ENCODE measurements at places on chromosomes 7 and 10.

GRCh38 chr10:87816898-87817608 lies 973 bp downstream of the ATAD1 start:
- no peak for DNase-seq

DNA sequence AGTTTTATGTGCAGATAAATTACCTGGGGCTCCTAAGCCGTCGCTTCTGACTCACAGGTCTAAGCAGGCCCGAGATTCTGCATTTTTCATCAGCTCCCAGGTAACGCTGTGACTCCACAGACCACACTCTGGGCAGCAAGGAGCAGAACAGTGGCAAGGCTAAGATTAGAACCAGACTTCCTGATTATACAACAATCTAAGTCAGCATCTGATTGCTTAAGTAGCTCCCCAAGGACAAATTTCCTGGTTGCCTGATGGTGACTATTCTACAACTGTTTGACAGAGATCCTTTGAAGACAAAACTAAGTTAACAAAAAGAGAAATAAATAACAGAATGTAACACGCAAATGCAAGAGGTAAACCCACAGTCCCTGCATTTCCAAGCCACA lies 69.0 kb downstream of the CREB3L2 start:
- DNase-seq = no peak

DNA sequence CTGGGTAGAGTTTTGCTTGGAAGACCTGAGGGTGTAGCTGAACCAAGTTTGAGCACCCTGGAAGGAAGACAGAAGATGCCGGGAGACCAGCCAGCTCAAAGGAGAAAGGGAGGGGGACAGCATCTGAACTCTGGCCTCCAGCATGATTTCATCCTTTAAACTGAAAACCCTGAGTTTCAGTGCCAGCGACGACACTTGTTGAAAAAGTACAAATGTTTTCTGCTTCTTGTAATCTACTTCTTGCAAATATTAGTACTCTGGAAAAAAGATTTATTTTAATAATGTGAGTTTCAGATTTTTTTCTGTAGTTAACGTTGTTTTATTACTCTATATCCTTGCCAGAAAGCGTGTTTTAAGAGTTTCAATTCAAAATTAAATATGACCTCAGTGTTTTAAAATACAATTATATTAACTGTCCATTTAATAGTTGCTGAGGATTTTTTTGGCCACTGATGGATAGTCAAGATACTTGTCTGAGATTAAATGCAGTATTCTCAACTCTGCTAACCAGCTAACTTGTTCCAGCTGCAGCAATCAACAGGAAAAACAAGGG lies 227.7 kb downstream of the MGMT start:
- DNase-seq = no peak

DNA sequence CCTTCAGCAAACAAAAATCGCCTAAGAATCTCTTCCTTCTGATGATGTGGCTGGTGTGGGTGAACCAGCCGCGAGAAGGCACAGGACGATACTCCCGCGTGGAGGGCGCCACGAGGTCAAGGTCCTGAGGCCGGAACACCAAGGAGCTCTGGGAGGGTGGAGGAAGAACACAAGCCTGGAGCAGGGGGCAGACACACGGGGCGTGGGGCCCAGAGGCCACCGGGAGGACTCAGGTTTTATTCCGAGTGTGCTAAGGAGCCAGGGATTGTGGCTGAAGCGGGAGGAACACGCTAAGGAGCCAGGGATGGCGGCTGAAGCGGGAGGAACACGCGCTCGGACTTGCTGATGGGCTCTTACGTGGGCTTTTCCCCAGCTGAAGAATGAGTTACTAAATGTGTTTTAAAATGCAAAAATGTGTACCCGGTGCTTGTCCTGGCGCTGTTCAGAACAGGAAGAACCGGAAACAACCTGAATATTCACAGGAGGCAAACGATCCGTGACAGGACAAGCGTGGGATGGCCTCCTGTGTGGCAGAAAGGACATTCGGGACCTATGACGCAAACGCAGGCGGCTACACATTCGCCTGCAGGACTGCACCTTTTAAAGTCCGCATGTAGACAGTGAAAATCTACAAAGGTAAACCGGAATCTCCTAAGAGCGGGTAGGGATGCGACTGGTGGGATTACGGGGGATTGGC lies 64.0 kb downstream of the MAD1L1 start:
- DNase-seq = no peak

DNA sequence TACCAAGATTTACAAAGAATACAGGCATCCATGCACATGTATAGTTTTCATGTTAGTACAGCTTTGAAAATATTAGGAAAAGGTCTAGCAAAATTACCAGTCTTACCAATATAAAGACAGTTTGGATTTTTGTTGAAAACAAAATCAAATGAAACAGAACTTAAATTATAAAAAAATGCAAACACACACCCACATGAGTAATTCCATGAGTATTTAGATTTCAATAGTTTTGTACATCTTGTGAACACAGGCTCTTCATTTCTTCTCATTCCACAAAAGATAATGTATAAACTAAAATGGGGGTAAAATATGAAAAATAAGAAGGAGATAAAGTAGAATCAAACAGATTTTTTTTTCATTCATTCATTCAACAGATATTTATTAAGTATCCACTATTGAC lies 682.2 kb upstream of the ANKRD30A start:
- no peak for DNase-seq

DNA sequence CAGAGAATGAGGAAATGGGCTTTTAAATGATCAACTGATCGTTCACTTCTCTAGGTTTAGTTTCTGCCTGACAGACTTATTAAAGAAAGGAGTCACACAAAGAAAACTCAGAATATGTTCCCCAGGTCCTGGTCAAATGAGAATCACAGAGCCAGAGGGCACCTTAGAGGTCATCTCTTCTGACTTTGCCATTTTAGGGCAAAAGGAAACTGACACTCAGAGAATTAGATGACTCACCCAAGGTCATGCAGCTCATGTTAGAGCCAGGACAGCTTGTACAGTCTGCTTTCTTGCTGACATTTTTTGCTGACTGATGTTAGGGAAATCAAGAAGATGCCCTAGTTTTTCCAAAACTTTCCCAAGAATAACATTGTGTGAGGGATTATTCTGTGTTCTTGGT lies 312.7 kb upstream of the SP8 start:
- no peak for DNase-seq

GRCh38 chr7:151517601-151518104 lies 2.0 kb downstream of the RHEB start:
- no peak for DNase-seq

DNA sequence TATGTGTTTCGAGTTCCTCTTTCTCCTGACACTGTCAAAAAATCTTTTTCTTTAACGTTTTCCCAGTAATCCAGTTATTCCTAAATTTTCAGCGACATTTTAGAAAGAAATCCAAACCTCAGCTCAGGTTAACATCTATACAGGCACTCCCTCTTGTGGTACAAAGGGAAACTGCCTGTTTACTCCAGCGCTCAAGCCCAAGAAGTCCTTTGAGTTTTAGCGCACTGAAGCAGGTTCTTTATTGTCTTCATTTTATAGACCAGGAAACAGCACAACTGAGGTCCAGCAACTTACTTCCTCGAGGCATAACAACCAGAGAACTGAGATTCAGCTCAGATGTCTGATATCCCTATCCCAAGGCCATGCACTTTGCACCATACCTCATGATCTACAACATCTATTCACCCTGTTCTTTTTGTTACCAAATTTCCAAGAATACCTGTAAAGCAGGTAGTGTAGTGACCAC lies 287.2 kb upstream of the MKLN1 start:
- no peak for DNase-seq

GRCh38 chr10:66176772-66177171 lies 749.1 kb upstream of the LRRTM3 start:
- no peak for DNase-seq

GRCh38 chr7:153297141-153297540 lies 537.6 kb downstream of the ACTR3B start:
- DNase-seq = no peak

DNA sequence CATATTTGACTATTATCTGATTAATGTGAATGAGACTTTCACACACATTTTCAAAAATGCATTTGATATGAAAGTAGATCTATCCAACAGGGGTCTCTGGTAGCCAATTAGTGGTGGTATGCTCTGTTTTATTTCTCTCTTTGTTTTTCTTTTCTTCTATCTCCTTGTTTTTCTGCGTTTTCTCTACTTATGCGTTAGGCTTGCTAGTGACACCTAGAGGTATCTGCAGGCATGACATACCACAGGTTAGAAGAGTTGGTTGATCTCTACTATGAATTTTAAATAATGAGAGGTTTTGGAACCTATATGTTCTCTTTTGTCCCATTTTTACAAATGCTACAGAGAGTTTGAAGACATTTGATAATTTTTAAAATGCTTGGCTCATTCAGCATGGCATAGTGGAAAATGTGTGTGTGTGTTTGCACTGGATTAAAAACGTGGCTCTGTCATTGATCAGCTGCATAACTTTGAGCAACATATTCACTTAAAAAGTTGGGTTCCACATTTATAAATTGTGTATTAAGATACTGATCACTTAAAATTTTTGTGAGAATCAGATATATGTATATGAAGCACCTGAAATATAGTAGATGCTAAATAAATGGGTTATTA lies 28.1 kb upstream of the PLXDC2 start:
- no peak for DNase-seq

DNA sequence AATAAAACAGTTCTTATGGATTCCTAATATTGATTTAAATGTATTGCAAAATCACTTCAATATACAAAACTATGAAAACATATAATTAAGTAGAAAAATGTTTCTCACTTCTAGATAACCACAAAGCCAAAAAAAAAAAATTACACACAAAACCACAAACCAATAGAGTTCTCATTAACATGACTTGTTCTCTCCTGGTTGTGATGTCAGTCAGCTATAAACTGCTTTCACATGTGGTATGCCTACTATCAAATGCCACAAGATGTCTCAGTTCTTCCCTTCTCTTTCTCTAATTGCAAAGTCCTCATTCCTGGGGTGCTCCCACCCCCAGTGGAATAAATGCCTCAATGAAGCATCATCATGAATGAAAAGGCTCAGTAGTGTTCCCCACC lies 16.6 kb downstream of the GNAI1 start:
- DNase-seq = no peak

- DNase-seq = no peak
These were observed 68.2 kb downstream of the TFEC start for GRCh38 chr7:115962340-115962739.

DNA sequence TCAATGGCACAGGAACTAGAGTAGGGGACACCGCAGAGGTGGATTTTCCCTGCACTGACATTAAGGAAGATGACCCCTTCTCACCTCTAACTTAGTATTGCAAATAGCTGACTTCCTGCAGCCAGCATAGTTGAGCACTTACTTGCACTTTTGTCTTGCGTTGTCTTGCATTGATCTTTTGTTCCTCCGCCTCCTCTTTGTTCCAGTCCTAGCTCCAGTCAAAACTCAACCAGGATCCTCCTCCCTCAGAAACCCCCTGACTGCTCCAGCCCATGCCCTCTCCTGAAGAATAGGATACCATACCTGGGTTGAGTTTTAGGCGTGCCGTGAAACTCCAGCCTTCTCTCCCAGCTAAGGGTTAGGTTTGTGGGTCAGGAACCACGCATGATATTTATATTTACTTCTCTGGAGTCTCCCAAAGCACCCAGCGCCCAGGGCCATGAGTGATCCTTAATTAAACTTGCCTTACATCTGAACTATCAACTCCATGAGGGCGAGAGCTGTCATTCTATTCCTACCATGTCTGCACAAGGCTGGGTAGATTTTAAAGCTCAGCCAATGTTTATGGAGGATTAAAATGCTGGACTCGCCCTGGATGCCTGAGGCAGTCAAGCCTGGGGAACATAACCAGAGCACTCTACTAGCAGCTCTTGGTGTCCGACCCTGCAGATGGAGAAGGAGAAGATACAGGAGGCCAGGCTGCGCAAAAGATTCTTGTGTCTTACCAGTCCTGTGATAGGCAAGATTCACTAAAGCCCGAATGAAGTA lies 14.1 kb downstream of the ZNF467 start:
- DNase-seq = no peak

DNA sequence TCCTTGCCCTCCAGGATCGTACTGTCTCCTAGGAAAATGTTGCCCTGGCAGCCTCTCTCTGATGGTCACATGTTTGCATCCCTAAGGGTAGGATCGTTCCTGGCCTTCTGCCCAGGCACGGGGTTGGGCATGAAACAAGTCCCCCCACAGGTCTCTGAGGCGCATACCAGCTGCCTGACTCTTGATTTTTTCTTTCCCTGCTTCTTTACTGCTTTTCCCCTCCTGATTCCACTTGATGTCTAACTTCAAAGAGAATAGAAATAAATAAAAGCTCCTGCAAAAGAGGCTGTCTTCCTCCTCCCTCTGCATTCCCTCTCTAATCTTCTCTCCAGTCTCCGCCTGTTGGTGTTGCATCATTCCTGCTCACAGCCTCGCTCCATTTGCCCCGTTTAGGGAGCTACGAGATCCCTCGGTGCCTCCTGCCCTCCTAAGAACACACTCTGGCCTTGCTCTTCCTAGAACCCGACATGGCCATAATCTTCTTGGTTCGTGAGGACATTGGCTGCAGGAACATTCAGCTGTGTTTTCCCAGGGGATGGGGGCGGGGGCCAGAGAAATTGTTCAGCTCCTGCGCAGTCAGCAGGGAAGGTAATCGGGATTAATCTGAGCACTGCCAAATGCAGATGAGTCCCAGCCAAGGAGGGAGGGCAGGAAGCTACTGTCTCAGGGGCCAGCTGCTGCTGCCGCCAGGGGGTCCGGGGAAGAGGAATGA lies 26.0 kb downstream of the LEP start:
- no peak for DNase-seq

DNA sequence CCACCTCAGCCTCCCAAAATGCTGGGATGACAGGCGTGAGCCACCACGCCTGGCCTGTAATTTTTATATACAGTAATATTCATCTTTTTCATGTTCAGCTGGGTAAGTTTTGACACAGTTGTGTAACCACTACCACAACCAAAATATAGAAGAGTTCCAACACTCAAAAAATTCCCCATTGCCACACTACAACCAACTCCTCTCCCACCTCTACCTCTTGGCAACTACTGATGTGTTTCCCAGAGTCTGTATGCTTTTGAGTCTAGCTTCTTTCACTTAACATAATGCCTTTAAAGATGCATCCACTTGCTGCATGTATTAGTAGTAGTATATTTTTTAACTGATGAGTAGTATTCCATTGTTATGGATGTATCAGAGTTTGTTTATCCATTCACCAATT lies 90.7 kb downstream of the SRPK2 start:
- no peak for DNase-seq

GRCh38 chr10:110411047-110411410 lies 86.7 kb upstream of the DUSP5 start:
- no peak for DNase-seq

DNA sequence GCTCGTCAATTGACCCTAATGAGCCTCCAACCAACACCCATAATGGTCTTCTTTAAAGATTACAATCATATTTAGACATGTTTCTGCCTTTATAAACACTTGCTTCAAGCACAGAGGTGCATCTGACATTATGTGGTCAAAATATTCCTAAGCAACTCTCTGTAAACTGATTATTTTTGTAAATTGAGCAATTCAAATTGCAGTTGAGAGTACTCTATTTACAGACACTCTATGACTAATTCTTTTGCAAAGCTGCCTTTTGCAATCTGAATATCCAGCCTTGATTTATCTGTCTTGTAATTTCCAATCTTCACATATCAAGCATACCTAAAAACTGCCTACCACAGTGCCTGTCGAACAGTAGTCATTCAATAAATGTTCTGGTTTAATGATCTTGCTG lies 112.0 kb downstream of the PDE1C start:
- no peak for DNase-seq
